ENCODE measurements at places on chromosomes 3 and 15.

DNA sequence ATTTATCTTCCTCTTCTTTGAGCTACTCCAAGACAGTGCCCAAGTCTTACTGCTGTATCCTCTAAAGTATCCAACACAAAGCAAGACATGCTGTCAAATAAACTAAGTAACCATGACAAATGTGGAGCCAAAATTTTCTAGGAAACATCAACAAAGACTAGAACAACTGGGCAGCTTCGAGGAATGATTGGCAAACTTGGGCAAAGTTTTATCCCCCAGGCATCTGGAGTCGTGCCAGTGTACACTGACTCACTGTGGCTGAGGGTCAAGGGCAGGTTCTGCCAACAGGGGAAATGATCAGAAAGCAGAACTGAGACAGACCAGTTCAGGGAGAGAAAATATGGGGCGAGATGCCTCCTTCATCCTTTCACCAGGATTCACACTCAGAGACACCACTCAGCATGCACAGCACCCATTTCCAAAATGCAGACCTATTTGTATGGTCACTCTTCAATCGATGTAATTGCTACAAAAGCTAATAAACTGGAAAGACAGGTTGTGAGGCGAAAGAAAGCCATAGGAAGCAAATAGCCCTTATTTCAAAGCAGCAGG lies 65.8 kb downstream of the MB21D2 start:
- DNase-seq = no peak

DNA sequence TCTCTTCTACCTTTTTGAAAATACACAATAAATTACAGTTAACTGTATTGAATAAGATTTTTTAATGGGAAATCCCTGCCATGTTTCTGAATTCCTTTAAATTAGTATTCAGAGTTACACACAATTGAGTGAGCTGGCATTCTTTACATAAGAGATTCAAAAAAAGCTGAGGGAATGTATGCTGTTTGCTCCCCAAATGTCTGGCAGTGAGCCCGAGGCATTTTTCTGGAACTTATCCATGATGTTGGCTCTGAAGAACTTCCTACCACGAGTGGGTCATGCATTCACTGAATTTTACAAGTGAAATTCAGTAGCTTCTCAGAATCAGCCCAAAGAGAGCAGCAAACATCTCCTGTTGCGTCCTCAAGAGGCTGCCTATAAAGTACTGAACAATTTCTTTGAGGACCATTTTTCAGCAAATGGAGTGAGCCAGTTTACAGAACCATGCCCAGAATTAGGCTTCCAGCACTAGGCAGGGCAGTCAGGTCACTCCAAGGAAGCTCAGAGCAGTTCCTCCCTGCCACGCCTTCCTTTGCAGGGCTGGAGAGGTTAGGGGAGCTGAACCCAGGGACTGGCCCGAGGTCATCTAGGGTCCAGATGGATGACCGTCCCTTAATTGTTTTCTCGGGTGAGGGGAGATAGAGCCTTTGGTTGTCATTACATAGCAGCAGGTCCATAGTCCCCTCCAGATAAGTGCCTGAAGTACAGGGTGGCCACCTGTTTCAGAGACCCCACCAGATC lies 21.2 kb downstream of the GABRA5 start:
- peak; percentile 10 for DNase-seq

- DNase-seq = no peak
Measured at GRCh38 chr3:188754267-188754666, 417.5 kb upstream of the TPRG1 start.

- no peak for DNase-seq
Measured at GRCh38 chr3:172654470-172654869, 56.4 kb downstream of the NCEH1 start.

DNA sequence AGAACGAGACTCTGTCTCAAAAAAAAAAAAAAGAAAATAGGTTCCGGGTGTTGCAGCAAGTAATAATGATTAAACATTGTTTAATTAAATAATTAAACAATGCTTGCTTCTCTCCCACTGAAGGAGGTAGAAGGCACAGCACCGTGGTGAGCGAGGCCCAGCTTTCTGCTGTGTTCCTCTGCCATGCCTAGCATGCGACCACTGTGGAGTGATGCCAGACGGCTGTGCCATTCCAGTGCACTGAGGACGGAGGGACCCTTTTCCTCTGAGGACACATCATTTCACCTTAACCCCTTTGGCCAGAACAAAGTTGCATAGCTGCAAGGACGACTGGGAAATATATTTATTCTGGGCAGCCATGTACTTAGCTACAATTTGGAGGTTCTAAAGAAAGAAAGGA lies 322.8 kb upstream of the TPRG1 start:
- DNase-seq = no peak

DNA sequence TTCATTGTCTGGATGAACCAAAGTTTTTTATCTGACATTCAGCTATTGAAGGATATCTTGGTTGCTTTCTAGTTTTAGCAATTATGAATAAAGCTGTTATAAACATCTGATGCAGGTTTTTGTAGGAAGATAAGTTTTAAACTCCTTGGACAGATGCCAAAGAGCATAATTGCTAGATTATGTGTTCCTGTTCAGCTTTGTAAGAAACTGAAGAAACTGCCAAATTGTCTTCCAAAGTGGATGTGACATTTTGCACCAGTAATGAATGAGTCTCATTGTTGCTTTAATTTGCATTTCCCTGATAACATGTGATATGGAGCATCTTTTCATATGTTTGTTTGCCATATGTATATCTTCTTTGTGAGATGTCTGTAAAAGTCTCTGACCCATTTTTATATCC lies 239.9 kb upstream of the TTC14 start:
- no peak for DNase-seq

- DNase-seq = no peak
Measured at GRCh38 chr3:117719316-117719926, 1009.8 kb downstream of the TUSC7 start.

DNA sequence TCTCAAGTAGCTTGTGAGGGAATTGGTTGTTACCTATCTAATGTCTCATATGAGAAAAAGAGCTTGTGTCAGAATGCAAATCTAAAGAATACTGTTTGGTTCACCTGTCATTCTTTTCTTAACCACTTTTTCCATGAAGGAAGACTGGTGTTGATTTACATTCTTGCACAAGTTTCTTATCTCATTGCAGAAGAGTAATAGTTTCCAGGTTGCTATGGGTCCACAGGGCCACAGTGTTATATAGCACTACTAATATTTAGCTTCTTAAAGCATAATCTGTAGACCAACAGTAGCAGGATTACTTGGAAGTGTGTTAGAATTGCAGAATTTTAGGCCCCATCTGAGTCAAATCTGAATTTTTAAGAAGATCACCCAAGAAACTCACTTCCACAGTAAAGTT lies 697.5 kb downstream of the GBE1 start:
- no peak for DNase-seq

- DNase-seq = no peak
Measured at GRCh38 chr3:66722675-66723074, 221.9 kb upstream of the LRIG1 start.

DNA sequence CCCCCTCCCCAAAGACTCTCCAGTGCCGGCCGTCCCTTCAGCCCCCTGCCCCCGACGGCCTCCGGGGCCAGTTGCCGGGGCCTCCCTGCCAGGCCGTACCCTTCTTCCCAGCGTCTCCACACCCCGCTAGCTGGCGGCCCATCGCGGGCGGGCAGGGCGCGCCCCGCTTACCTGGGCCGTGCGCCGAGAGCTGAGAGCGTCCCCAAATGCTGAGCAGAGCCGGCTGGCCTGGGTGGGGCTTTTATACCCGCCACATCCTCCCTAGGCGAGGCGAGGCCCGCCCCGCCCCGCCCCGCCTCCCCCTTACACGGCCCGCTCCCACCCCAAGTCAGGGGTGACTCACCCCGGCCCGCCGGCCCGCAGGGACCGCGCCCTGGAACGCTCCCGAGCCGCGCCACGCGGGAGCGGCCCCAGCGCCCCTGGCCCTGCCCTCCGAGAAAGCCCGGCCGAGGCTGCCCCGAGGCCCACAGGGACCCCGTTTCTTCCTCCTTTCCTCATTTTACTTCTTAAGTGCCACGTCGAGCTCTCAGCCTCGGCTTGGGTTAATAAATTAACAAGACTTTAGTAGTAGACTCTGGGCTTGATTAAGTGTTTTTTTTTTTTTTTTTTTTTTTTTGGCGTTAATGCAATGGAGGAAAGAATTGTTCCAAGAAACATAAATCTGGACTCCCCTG lies at the start of gene ANXA2:
Gene ANXA2, minus strand, starts transcription at position 215 of the 674 bp plus-strand sequence. CDS start 11,911 bp downstream, outside the sequence.
- peak; percentile 82 for DNase-seq

DNA sequence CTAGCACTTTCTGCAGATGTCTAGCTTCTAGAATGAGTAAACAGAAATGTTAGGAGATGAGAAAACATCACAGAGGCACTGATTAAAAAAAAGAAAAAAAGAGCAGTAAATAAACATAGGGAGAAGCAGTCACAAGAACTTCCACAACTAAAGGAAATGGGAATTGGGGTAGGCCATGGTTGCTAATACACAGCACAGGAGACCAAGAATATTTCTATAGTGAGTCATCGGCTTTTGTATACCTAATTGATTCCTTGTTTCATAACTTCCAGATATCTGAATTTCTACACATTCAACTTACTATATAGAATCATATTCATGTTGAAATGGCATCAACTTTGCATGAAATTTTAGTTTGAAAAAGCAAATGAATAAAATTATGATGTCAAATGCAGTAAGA lies 47.3 kb upstream of the TCF12 start:
- DNase-seq = peak; percentile 74

All from fibroblast of skin of left biceps (primary cell).